ENCODE measurements at places on chromosomes 5 and 9.
A peak's percentile ranks its signal among the peaks of the same experiment; 100 is the strongest.

DNA sequence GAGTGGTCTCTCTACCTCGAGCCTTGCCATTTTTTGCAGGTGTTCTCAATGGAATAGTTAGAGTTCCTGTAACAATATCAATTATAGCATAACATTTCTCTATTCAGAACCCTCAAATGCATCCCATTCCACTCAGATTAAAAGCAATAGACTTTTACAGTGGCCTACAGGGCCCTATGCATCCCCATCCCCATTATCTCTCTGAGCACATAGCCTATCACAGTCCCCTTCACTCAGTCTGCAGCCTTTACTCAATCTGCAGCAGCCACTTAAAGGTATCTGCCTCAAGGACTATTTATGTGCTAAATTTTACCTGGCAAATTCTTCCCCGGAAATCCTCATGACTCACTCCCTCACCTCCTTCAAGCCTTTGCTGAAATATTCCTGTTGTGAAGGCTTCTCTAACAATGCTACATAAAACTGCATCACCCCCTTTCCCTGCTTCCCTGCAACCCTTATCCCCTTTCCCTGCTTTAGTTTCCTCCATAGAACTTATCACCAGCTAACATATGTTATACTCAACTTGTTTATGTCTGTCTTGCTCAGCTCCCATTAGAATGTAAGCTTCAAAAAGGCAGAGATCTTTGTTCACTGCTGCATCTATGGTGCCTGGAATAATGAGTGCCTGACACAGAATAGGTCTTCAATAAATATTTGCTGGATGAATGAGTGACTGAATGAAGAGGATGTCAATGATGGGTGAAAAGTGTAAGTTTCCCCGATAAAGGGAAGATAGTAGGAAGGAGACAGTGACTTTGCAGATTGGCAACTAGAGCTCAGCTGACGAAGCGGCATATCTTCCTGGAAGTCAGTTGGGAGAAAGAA, 54.1 kb upstream of the ZNF366 start:
- DNase-seq: no peak

GRCh38 chr5:138372225-138372624, 19.7 kb downstream of the KDM3B start:
- no peak for DNase-seq

- DNase-seq: no peak
Observed at GRCh38 chr9:120694559-120694958, 19.7 kb downstream of the MEGF9 start.

DNA sequence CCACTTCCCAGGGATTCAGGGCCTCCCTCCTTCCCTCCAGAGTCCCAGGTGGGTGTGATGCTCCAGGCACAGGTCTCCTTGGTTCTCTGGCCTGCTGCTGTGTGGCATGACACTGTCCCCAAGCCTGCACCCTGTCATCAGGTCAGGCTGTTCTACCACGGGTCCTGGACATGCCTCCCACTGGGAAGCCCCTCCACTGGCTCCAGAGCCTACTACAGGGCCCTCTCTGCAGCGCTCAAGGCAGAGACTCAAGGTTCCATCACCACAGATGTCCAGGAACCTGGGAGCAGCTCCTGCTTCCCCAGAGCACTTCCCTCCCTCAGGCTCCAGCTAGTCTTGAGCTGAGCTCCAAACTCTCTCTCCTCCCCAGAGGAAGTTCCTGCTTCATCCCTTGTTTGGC, 237.3 kb downstream of the PBX3 start:
- DNase-seq: no peak

GRCh38 chr5:170109059-170110031, 3.6 kb downstream of the FOXI1 start:
- DNase-seq: peak; percentile 24

DNA sequence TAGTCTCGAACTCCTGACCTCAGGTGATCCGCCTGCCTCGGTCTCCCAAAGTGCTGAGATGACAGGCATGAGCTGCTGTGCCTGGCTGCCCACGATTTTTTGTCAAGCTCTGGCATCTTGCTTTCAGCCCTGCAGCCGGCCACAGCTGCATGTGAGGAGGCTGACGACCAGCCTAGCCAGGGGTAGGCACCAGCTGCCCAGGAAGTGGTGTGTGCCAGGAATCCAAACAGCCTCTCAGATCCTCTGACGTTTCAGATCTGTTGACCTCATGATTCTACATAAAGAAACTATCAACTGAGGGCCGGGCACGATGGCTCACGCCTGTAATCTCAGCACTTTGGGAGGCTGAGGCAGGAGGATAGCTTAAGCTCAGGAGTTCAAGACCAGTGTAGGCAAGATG, 19.0 kb downstream of the DYNC2I2 start:
- DNase-seq: no peak

GRCh38 chr9:25857147-25857546, 178.9 kb upstream of the TUSC1 start:
- no peak for DNase-seq

Measured in COR-L47 (cell line).